ENCODE measurements at places on chromosomes 2 and 18.

DNA sequence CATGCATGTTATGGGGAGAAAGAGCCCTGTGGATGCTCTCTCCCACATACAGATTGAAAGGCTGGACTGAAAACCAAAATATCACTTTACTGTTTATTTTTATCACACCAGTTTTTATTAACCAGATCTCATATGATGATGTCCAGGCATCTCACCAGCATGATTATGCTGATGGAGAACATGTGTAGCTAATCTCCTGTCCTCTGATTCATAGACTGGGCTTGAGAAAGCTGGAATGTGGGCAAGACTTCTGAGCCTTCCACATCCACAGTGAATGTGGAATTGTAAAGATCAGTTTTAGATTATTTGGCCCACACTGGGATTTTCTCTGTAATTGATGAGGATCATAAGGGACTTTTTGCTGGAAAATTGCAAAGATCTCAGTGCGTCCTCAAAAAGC is 137.9 kb downstream of the ICOS start:
- DNase-seq: no peak

- no peak for DNase-seq
Measured at GRCh38 chr2:216492597-216493333, 5.9 kb upstream of the RPL37A start.

GRCh38 chr2:132477962-132478361 is 61.4 kb downstream of the GPR39 start:
- DNase-seq: no peak

- no peak for DNase-seq
Measured at GRCh38 chr2:11656671-11657101, 13.3 kb downstream of the NTSR2 start.

DNA sequence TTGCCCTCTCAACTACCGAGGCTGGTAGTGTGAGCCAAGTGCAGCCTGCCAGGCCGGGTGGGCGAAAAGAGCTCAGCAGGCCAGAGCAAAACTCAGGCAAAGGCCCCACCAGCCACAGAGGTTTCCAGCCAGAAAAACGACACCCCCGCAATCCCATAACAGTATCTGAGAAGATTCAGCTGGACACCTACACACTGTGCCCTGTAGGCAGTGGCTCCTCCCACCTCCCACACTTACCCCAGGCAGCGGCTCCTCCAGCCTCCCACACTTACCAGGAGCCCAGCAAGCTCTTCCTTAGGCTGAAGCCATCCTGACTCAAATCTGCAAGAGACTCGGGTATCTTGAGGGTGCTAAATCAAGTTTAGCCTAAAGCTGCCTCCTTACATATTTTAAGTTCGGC is 15.6 kb upstream of the TMEM18 start:
- no peak for DNase-seq

- no peak for DNase-seq
Measured at GRCh38 chr2:131094463-131095281, 1.4 kb upstream of the FAM168B start.

GRCh38 chr2:235561450-235561849 is 67.6 kb downstream of the AGAP1 start:
- no peak for DNase-seq

GRCh38 chr2:224429441-224429810 is 27.5 kb upstream of the FAM124B start:
- DNase-seq: no peak

- no peak for DNase-seq
Measured at GRCh38 chr18:8040021-8040420, 472.9 kb downstream of the PTPRM start.

DNA sequence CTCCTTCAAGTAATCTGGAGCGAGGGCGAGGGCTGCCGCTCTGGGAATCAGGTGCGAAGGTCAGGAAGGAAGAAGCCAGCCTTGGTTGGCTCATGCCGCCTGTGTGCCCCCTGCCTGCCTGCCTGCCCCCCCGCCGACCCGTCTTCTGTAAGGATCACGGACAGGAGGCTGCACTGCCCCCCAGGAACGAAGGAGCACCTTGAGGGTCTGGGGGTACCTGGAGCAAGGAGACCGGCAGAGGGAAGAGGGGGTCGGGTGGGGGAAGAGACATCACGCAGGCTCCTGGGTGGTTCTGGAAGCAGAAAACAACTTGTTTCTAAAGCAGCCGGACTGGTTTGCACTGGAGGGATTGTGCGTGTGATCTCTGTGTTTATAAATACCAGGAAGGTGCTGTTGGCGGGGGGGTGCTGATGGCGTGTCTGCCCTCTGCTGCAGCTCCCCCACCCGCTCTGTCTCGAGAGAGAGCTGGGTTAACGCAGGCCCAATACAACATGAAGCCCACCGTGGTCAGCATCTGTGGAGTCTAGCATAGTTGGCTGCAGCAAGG is 1.7 kb downstream of the FOSL2 start:
- DNase-seq: no peak

GRCh38 chr2:220646424-220646823 is 925.7 kb downstream of the EPHA4 start:
- DNase-seq: no peak

GRCh38 chr2:2877427-2877826 is 500.2 kb downstream of the EIPR1 start:
- DNase-seq: no peak

GRCh38 chr18:55588111-55588869 is at the start of gene TCF4:
Gene TCF4 (minus strand): TSS chr18:55588192. CDS start chr18:55587116, 1,076 bp downstream.
- DNase-seq: no peak

DNA sequence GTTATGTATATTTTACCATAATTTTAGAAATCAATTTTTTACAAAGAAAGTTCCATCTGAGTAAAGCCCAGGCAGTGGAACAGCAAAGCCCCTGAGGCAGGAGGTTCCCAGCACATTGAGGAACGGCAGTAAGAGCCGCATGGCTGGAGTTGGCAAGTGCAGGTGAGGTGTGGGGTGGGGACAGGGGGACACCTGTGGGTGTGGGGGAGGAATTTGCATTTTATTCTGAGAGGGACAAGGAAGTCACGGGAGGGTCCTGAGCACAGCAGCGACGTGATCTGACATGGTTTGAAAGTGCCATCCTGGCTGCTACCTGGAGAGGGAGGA is 16.1 kb upstream of the ADI1 start:
- no peak for DNase-seq

DNA sequence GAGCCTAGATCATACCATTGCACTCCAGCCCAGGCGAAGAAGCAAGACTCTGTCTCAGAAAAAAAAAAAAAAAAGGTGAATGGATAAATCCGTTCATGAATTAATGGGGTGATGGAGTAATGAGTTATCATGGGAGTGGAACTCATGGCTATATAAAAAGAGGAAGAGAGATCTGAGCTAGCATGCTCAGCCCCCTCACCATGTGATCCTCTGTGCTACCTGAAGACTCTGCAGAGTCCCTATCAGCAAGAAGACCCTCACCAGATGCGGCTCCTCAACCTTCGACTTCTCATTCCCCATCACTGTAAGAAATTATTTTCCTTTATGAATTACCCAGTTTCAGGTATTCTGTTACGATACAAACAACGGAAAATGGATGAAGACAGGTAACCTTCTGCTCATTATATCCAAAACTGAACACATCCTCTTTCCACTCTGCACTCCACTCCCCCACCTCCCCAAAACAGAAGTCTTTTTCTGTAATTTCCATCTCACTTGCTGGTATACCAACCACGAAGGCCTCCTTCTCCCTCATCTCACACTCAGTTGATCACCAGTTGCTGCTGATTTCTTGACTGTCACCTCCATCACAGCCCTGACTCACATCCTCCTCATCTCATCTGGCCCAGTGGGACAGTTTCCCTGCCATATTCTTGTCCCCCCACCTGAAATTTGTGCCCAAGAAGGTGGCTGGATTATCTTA is 8.8 kb downstream of the RETREG2 start:
- no peak for DNase-seq

- no peak for DNase-seq
Measured at GRCh38 chr2:47195148-47195547, 40.0 kb upstream of the STPG4 start.

GRCh38 chr2:107020392-107020791 is 134.4 kb upstream of the ST6GAL2 start:
- DNase-seq: no peak

DNA sequence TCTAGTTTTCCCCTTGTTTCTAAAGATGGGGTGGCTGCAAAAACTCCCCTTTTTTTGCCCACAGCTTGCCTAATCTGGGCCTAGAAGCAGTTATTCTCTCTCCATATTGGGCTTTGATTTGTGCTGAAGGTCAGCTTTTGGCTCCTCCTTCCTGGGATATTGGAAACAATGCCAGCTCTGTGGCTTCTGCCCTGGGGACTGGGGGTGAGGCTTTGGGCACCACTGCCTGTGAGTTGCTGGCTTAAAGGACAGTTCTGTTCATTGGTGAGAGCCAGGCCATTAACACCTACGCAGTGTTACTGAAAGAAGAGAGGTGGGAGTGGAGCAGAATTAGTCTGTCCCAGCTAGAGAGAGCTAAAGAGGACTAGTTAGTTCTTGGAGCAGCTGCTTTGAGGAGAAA is 4.3 kb downstream of the UBXN2A start:
- DNase-seq: no peak

DNA sequence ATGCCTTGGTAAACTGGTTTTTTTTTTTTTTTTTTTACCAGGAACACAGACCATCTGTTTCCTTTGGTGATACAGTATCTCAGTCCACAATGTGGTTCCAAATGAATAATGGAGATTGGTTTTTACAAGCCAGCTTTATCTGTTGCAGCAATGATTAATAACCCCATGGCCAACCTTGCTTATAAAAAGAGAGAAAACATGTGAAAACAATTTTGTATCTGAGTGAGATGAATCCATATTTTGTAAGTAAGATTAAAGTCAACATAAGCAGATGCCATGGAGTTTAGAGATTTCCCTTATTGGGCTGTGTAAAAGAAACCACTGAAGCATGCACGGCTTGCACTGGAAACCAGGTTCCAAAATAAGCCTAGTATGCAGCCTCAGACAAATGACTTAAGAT is 108.6 kb upstream of the CNTNAP5 start:
- no peak for DNase-seq

GRCh38 chr2:41101281-41101680 is 649.4 kb upstream of the SLC8A1 start:
- no peak for DNase-seq

DNA sequence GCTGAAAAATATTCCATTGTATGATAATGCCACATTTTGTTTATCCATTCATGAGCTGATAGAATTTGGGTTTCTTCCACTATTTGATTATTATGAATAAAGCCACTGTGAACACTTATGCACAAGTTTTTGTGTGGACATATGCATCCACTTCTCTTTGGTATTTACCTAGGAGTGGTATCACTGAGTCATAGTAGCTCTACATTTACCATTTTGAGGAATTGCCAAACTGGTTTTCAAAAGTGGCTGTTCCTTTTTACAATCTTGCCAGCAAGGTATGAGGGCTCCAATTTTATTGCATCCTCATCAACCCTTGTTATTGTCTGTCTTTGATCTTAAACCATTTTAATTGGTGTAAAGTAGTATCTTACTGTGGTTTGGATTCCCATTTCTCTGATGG is 13.3 kb upstream of the EHBP1 start:
- no peak for DNase-seq

DNA sequence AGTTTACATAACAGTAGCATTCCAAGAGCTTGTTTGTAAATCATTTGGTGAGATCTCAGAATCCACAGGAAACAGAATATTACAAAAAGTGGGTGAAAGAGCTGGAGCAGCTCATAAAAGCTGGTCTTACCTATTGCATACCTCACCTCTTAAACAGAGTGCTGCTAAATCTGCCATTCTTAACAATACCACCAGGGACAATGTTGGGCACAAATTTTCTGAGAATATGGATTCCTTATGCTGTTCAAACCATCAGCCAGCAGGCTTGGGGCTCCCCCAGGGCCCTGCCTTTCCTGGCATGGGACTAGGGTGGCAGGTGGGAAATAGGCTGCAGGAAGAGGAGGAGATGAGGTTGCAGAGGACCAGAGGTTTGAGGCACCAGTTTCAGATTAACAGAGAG is 55.6 kb downstream of the TGFA start:
- DNase-seq: no peak

DNA sequence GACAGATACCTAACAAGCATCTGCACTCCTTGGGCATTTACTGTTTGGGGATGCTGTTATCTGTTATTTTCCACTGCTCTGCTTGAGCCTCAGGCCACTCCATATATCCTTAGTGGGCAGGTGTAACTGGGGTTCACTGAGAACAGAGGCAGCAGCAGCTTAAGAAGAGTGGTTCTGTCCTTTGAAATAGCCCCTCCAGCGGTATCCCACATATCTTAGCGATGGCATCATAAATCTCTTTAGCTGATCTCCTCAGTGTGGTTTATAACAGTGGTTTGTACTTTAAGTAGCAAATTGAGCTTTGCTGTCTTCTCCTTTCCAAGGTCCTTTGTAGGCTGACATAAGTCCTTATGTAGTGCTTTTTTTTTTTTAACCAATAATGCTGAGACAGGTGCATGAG is 79.7 kb upstream of the RPRM start:
- no peak for DNase-seq

DNA sequence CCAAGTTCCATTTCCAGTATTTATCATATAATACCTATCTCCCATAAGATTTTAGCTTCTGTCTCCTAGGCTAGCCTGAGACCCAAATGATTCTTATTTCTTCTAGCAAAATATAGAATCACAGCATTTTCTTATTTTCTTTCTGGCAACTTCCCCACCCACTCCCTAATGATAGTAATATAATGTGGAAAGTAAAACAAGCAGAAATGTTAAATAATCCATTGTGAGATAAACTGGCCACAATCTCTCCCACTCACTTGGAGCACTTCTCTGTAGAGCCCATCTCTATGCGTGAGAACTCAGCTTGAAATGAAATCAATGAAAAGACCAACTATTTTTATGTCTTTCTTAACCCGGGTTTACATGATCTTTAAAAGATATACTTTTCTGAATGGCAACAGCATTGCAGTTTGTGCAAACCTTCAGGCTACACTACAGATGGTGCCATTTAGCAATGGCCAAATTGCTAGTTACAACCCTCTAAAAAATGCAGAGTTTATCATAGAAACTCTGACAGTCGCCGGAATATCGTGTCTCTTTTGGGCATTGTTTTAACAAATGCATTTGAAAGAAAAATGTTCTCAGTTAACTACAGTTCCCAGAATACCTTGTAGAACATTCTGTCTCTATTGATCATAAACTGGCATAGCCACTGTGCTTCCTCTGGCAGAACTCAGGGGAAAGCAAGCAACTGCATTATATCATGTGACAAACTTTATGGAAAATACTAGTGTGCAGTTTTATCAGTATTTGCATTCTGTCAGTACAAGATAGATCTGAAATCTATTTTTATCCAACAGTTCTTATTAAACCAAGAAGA is 1407.4 kb upstream of the ZEB2 start:
- DNase-seq: no peak

DNA sequence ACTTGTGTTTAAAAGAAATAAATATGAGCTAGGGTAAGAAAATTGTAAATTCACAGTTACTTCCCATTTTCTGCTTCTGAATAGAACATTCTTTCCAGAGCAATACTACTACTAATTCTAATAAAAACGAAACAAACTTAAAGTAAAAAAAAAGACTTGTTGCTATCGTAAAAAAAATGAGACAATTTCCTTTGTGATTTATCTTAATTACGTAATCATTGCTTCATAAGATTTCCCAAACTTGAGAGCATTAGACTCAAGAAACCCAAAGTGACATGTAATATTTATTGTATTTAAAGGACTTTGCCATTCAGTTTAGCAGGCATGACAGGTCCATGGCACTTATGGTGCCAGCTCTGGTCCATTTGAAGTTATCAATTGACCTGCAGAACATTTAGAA is 153.8 kb downstream of the AQP4 start:
- DNase-seq: no peak
